ENCODE measurements at places on chromosomes 3 and 15. TPM values are rescaled to one million over a fixed set of nuclear protein-coding genes. Genes with fewer than 3 reads are reported as not detected.

Gene DNAH12
- 0.14 TPM for total RNA-seq

DNA sequence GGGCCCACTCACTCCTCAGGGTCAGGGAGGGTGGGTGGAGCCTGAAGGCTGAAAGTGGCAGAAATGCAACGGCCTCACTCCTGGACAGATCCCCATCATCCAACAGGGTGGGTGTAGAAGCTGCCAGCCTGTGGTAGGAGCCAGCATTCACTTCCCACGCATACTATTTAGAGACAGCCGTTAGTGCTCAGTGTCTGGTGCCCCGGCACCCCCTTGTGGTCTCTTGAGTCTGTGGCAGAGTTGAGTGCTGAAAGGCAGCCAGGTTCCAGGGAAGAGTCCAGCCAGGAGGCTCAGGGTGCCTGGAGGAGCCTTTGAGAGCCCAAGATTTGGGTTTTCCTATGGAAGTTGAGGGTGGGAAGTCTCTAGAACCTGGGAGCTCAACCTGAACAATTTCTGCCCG, 2.1 kb upstream of the GNAT1 start:
- peak; percentile 49 for DNase-seq

GRCh38 chr3:38698061-38698460, 48.6 kb upstream of the SCN5A start:
- DNase-seq: no peak

DNA sequence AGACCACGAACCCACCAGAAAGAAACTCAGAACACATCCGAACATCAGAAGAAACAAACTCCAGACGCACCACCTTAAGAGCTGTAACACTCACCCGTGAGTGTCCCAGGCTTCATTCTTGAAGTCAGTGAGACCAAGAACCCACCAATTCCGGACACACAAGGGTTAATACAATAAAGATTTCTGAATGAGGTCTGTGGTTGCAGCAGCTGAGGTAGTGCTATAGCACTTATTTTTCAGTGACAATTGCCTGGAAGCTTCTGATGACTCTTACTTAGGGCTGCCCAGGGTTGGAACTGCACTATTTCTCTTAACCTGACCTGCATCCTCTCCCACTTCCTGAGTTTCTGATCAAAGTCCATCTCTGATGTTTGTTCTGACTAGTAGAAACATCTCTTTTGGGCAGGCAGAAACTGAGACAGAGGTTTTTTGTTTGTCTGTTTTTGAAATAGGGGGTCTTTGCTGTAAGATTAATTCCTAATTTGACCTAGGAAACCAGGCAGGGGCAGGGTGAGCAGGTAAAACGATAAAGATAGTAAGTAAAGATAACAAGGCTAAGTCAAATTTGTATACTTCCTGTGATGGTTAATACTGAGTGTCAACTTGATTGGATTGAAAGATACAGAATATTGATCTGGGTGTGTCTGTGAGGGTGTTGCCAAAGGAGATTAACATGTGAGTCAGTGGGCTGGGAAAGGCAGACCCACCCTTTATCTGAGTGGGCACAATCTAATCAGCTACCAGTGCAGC, 169.1 kb downstream of the GAP43 start:
- DNase-seq: no peak

GRCh38 chr15:34335176-34336032, 2.2 kb downstream of the SLC12A6 start:
- DNase-seq: no peak

- DNase-seq: no peak
Observed at GRCh38 chr3:9669720-9670432, 20.6 kb downstream of the MTMR14 start.

Gene TGM5
- total RNA-seq: not detected

Gene CNTN6
- not detected for total RNA-seq

DNA sequence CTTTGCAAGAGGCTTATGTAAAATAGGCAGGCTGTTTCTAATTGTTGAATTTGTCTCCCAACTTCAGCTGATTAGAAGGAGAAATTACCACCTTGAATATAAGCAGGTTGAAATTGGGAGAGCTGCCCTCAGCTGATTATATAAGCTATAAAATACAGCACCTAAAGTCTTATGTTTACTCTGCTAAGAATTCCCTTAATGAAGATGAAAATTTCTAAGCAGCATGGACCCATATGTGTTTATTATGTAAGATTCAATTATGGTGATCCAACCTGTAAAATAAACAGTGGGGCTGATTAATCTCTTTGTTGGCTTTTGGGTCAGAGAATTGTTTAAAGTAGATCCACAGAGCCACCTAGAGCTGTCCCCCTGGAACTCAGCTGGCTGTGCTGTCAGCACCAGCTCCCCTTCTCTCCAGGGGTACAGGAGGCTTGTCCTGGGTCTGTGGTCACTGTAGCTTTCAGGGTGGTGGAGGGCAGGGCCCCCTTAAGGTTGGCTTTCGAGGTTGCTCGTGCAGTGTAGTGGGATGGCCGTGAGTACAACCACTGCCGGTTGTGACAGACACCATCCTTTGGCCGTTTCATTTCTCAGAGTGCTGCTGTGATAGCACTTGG, 9.5 kb downstream of the SLCO3A1 start:
- DNase-seq: no peak

GRCh38 chr3:24867783-24868182, 373.1 kb upstream of the THRB start:
- DNase-seq: no peak

Gene CORO2B
- total RNA-seq: 4.3 TPM

Gene IL20RB
- 1.6 TPM for total RNA-seq

GRCh38 chr3:176490357-176490756, 706.9 kb downstream of the TBL1XR1 start:
- DNase-seq: no peak

Gene WDR93
- not detected for total RNA-seq

Gene CPNE9
- total RNA-seq: not detected

GRCh38 chr3:127694467-127695215, 21.9 kb downstream of the ABTB1 start:
- DNase-seq: no peak

Gene MYZAP
- total RNA-seq: 6.8 TPM

DNA sequence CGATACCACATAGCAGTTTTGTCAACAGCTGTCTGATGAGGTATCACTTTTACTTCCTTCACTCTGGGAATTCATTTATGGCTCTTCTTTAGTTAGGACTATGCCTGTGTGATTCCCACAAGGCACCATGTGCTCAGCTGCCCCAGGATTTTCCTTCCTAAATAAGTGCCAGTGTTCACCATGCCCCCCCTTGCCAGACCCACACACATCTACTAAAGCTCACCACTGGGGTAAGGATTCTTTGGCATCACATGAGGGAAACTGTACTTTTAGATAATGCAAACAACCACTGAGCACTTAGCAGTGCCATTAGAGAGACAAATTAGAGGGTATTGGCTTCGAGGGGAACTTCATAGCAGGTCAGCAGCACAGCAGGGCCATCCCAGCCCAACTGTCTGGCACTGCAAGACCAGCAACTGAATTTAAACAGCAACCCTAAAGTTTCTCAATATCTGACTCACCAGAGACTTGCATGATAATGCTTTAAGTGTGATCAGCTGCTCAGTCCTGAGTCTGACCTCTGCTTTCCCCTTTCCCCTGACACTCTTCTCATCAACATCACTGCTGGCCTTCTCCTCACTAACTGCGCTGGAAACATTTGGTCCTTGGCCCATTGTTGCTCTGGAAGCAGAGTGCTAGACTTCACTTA, 114.3 kb downstream of the STAC start:
- no peak for DNase-seq

DNA sequence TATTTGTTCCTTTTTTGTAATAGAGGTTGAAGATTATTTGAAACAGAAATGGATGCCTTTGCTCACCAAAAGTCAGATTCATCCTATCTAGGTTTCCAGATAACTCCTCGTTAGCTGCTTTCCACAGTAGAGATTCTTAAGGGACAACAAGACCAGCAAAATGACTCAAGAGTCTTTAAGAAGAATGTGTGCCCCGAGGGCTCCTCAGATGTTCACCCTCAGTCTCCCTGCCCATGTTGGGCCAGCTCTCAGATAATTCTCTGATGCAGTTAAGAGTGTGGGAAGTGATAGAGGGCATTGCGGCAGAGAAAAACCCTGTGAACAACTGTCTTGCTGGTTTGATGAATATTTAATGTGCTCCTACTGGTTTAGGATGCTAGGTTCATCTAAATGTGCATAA, 251.1 kb downstream of the PTPRG start:
- DNase-seq: no peak

Gene IL1RAP
- total RNA-seq: 32.9 TPM

- no peak for DNase-seq
Observed at GRCh38 chr15:32641517-32642059, at the start of gene SCG5. TSS of gene SCG5 (plus strand) at chr15:32641710. CDS start at chr15:32643593, 1,883 bp downstream.

- no peak for DNase-seq
Observed at GRCh38 chr3:106740116-106740515, 637.1 kb upstream of the CCDC54 start.

- no peak for DNase-seq
Observed at GRCh38 chr3:116341899-116342298, 103.4 kb downstream of the LSAMP start.

GRCh38 chr3:157487339-157487738, 15.9 kb downstream of the VEPH1 start:
- DNase-seq: no peak

DNA sequence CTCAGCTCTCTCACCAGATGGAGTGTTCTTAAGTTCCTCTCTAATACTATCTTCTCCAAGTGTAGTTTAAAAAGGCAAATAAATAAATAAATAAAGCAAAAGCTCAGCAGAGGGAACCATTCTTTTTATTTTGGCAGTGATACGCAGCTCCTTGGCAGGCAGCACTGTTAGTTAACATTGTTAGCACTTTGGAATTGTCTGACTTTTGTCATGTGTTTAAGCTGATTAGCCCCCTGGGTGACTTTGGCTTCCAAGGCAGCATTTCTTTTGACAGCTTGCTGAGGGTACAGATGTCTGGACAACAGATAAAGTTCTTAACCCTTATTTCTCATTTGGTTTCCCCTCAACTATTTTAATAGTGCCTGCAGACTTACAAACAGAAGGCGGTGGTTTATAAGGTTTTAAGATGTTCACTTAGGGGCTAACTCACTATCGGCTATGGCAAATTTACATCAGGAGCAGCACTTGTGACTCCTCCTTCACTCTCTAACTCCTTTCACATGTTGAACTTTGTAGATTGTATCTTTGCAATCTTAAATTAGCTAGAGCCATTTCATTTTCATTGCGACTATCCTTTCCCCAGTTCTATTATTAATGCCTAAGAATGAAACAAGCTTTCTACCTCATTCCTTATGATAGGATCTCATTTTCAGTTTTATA, 213.4 kb downstream of the ZBBX start:
- DNase-seq: no peak

Gene GOLGA8J
- total RNA-seq: 1.2 TPM

DNA sequence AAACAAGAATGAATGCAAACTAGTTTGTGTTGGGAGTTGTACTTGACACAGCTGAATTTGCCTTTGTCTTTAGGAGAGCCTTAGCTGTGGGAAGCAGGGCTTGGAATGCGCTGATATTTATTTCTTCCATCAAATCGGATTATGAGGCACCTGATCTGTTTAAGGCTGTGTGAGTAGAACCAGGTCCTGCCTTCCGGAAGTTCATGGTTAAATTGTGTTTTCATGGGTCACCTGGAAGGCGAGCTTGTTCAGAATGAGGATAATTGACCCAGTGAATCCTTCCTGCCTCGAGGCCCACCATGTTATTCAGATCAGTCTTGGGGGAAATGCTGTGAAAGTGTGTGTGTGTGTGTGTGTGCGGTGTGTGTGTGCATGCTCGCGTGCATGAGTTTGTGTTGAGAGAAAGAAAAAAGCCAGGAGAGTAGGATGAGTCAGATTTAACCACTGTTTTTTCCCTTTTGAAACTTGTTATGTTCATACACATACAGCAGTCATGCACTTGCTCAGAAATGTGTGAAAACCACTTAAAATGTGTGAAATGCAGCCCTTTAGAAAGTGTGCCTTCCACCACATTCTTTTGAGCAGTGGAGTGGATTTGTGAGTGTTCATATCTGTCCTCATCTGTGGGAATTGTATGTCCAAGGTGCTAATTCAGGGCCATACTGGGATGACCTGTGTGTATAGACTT, 36.7 kb downstream of the SMAD3 start:
- DNase-seq: no peak

DNA sequence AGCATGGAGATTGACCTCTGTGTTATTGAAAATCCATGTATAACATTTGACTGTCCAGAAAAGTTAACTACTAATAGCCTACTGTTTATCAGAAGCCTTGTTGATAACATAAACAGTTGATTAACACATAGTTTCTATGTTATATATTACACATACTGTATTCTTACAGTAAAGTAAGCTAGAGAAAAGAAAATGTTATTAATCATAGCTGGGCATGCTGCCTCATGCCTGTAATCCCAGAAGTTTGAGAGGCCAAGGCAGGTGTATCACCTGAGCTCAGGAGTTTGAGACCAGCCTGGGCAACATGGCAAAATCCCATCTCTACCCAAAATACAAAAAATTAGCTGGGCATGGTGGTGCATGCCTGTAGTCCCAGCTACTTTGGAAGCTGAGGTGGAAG, 163.3 kb downstream of the EPHA6 start:
- DNase-seq: no peak

Gene RGMA
- 55.7 TPM for total RNA-seq

GRCh38 chr3:50393061-50393460, 33.7 kb upstream of the TMEM115 start:
- DNase-seq: no peak

DNA sequence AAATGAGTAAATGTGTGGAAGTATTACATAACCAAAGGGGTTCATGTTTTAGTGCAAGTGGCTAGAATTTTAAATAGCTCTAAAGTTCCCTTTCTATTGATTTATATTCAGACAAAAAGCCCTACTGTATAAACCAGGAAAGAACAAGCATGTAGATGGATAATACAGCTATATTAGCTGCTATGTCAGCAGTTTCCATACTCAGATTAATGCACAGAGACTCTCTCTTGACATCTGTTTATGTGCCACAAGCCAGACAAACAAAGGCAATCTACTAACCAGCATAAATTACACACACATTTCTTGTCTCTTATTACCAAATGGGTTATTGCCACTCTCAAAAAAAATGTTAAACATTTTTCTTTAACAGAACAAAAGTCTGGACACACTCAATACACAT, 760.1 kb upstream of the NECTIN3 start:
- DNase-seq: no peak

DNA sequence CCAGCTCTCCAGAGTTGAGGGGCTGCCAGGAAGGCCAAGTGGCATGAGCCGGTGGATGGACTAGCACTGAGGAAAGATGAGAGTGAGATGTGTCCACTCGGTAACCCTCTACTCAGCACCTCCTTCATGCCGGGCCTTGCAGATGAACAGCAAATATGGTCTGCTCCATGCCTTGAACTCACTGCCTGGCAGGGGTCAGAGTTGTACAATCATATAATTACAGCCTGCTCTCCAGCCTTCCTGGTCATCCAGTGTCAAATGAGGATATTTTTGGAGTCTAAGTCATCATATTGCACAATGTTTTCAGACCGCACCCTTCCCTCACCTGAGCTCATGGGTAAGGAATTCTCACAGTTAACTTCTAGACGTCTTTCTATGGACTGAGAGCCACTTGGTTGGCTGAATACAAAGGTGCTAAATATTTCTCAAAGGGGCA, 4.9 kb downstream of the MGLL start:
- DNase-seq: no peak

Measured in thoracic aorta (tissue), 2 donors.